Activated CD4-positive, CD25-positive, alpha-beta regulatory T cell (primary cell): ENCODE measurements at places on chromosomes 1 and 21.

GRCh38 chr1:209840611-209841010 lies 12.8 kb downstream of the UTP25 start:
- DNase-seq: no peak

DNA sequence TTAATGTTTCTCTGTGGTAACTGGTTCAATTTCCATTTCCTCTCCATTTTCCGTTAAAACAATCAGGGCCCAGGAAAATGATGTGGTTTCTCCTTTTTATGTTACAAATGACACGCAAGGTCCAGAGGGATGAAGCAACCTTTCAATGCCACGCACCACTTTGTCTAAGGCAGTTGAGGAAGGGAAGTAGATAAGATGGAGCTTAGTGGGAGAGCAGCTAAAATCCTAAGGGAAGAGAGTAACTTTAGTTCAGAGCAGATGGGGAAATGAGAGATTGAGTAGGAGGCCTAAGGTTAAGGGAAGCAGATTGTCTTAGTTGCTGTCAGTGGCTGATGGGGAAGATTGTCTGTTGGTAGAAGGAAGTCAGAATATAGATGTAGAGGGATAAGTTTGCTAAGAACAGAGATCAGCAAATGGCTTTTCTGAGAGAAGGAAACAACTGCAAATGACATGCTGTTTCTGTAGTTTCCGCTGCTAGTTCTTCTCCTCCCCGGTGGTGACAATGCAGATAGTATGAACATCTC lies 660 bp downstream of the CD1C start:
- no peak for DNase-seq

DNA sequence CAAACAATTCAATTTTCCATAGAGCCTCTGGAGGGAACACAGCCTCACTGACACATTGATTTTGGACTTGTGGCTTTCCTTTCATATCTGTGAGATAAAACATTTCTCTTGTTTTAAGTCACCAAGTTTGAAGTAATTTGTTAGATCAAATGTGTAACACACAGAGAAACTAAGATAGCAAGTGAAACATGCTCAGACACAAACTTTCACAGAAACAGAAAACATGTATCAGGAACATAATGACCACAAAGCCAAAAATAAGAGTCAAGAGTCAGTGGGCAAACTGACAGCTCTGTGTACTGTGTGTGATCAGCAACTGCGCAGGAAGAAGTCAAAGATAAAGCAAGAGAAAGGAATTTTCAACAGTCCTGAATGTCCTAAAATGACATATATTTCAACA lies 1237.5 kb downstream of the AMY1C start:
- no peak for DNase-seq

GRCh38 chr1:236741753-236742152 lies 53.3 kb upstream of the MTR start:
- DNase-seq: no peak

GRCh38 chr1:219271818-219272535 lies 98.3 kb downstream of the LYPLAL1 start:
- no peak for DNase-seq
